ENCODE measurements at places on chromosomes 2 and 18. TPM values are rescaled to one million over a fixed set of nuclear protein-coding genes. Genes with fewer than 3 reads are reported as not detected.

GRCh38 chr18:8626414-8627106 lies 17.3 kb downstream of the RAB12 start:
- no peak for DNase-seq

GRCh38 chr2:28454016-28454930 lies 41.6 kb upstream of the PLB1 start:
- no peak for DNase-seq

The LAMA1 gene
- 0.14 TPM for total RNA-seq

The RAB6C gene
- 0.14 TPM for total RNA-seq

GRCh38 chr2:172845028-172845630 lies 109.5 kb downstream of the RAPGEF4 start:
- no peak for DNase-seq

The RSAD2 gene
- total RNA-seq, result 7.0 TPM

DNA sequence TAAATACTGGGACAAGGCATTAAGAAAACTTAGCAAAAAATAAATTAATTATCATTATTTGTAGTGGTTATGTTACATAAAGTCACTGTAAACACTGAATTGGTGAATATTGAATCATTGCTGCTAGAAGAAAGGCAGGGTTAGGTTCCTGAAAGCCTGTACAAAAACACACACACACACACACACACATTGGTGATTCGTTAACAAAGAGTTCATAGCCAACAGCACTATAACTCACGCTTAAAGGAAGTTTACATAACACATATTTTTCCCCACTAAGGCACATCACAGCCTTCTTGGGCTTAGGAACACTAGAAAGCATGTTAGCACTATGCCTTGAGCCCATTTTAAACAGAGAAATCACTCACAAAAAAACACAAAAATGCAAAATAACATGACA lies 690.0 kb upstream of the PIK3C3 start:
- DNase-seq, result no peak

DNA sequence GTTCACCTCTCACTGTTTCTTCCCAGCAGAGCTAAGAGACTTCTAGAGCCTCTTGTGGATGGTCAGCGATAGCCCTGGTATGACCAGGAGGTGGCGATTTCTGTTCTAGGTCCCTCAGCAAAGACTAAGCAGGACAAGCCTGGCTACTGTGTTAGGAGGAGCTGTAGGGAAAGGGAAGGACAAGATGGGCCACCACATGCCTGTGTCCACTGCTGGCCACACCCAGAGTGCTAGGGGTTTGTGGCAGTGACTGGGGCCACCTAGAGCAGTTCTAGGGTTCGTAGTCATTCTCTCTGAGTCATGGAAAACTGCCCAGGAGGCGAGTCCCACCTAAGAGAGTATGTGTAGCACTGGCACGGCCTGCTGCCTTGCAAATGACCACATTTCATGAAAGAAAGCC lies 179.4 kb downstream of the ALPK2 start:
- DNase-seq, result no peak

GRCh38 chr2:41972819-41973218 lies 75.0 kb upstream of the PKDCC start:
- DNase-seq, result no peak

The PCARE gene
- 0.17 TPM for total RNA-seq

The MC4R gene
- total RNA-seq, result not detected

The CENPO gene
- 9.5 TPM for total RNA-seq

- DNase-seq, result no peak
These were observed 175.3 kb upstream of the TCF4 start for GRCh38 chr18:55763298-55763697.

DNA sequence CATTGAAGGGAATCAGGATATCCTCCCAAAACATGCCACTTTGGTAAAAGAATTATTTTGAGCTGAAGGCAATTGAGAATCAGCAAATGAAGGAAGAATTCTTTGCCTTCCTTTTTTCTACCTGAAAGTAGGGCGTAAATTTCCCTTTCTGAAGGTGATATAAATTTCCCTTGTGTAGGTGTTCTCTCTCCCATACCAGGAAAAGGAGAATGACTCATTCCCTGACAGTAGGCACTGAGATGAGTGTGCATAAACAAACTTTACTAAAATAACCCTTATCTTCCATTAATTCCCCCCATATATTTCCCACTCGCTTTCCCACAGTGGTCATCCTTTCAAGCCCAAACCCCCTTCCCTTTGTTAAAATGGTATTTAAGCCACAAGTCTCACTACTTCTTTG lies 1339.0 kb downstream of the LRP1B start:
- no peak for DNase-seq

GRCh38 chr2:151357359-151357758 lies at the start of gene TNFAIP6:
Gene TNFAIP6 (plus strand): TSS chr2:151357592. CDS start chr2:151357667, 75 bp downstream.
- DNase-seq, result peak; percentile 31

- DNase-seq, result no peak
These were observed 2.3 kb downstream of the MEIS1 start for GRCh38 chr2:66437109-66437690.

DNA sequence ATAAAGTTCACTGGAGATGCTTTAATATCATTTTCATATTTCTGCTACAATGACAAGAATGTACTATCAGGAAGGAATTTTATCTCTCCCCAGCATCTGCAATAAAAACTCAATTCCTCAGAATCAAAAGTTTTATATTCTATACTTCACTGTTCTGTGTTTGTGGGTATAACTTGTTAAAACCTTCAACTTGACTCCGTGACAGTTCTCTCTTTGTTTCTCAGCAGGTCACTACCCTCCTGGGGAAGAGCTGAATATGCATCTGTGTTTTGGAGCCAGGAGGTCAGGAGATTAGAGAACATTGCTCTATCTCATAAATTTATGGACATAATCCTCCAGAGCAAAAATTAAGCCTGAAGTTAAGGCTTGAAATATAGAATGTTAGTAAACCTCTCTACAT lies 411.4 kb downstream of the TRIB2 start:
- DNase-seq, result no peak

The ALKAL2 gene
- total RNA-seq, result 147 TPM

The PRKAG3 gene
- not detected for total RNA-seq

The RGPD3 gene
- total RNA-seq, result 0.14 TPM

DNA sequence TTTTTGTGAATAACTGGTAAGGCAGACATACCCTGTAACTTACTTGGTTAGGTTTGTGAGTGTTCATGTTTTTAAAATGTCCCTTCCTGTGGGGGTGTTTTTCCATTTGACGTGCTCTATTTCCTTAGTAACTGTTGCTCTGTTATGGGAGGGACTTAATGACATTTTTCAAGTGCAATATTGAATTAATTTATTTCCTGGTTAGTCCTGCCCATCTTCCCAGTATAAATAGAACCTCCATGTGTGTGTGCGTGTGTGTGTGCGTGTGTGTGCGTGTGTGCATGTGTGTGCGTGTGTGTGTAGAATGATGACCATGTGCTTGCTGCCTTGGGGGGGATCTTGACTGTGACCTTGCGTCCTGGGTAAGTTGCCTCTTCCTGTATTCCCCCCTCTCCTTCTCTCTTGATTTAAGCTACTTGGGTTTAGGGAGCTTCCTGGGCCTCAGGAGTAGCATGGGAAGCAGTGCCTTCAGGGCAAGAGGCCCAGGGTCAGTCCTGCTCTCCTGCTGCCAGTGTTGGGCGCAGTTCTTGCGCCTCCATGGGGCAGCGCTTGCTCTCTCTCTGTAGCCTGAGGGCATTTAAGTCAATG lies 163.9 kb downstream of the LDLRAD4 start:
- peak; percentile 37 for DNase-seq

DNA sequence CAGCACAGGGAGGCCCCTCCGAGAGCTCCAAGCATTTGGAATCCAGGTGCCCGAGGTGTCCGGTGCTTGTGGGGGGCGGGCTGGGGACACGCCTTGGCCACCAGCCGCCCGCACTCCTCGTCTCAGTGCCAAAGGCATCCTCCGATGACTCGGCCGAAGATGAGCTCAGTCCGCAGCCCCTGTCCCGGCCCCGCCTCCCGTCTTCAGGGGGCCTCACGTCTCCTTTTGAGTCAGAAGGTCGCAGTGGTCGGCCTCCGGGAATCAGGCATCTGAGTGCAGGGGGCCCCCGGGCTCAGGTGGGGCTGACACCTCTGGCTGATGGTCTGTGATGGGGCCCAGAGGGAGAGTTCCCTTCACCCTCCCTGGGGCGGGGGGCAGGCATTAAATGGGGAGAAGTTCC lies 74.8 kb downstream of the NFATC1 start:
- no peak for DNase-seq

The SPHKAP gene
- not detected for total RNA-seq

The HSBP1L1 gene
- total RNA-seq, result 33.5 TPM

GRCh38 chr2:14635391-14635871 lies 2.9 kb downstream of the LRATD1 start:
- DNase-seq, result peak; percentile 78

DNA sequence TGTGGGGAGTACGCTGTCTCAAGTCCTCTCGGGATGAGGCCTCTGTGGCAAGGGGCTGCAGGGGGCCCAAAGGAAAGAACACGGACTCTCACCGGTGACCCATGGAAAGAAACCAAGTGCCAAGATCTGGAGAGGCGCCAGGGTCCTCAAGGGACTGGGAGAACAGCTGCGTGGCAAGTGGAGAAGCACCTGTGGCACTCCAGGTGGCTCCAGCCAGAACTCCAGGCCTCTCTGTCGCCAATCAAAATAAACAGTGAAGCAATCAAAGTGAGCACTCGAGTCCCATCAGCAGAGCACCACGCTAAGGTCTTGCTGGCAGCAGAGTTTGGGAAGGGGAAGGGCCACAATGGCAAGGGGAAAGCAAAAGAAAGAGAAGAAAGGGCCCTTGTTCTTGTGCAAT lies 54.7 kb downstream of the BCL2 start:
- DNase-seq, result no peak

- peak; percentile 9 for DNase-seq
These were observed 67.4 kb downstream of the KLHL29 start for GRCh38 chr2:23452372-23452771.

GRCh38 chr2:197128126-197128525 lies 182.5 kb downstream of the ANKRD44 start:
- no peak for DNase-seq

The FABP1 gene
- total RNA-seq, result not detected

The GALR1 gene
- 1.3 TPM for total RNA-seq

The LCLAT1 gene
- total RNA-seq, result 14.8 TPM

DNA sequence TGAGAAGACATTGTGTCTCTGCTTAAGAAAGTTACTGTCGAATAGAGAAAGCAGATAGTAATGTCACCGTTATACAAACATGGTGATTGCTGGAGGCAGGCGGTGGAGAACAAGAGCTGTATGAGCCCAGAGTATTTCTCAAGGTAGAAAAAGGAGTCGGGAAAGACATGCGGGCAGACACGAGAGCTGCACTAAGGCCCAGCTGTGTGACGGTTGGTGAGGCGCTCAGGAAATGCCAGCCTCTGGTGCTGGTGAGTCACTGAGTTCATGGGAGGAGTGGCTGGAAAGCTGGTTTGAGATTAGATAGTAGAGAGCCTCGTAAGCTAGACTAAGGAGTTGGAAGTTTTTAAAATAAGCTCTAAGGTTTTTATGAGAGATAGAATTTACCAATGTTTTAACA lies 390.9 kb upstream of the TRIB2 start:
- DNase-seq, result peak; percentile 88

DNA sequence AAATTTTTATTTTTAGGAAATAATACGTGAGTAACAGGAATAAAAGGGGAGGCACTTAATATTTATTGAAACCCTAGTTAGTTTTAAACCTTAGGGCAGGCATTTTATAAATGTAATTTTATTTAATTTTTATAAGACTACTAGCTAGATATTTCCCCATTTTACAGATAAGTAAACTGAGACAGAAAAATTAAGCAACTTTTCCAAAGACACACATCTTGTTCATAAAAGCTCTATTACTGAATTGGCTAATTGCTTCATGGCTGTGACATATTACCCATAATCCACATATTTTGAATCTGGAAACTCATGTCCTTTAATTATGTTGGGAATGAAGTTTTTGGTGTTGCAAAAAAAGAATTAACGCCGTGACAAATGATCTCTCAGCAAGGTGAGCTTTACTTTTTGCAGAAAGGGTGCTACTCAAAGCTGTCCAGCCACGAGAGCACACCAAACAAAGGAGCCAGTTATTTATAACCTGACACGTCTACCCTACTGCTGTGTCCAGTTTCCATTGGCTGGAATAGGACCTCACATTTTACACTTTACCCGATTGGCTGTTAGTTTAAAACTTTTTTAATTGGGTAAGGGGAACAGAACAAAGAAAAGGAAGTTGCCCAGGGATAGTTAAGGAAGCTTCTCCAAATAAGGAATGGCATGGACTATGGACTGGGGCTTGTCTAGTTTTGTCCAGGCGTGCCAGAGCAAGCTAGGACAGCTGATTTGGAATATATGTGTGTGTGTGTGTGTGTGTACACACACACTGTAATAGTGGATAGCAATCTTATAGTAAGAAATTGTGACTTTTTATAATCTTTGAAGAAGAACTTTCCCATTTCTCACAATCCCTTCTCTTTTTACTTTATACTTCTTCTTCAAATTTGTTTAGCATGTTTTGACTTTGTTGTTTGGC lies 54.2 kb downstream of the COMMD1 start:
- no peak for DNase-seq

The UGT1A3 gene
- not detected for total RNA-seq

- no peak for DNase-seq
These were observed 182.1 kb downstream of the ETAA1 start for GRCh38 chr2:67579216-67579615.

DNA sequence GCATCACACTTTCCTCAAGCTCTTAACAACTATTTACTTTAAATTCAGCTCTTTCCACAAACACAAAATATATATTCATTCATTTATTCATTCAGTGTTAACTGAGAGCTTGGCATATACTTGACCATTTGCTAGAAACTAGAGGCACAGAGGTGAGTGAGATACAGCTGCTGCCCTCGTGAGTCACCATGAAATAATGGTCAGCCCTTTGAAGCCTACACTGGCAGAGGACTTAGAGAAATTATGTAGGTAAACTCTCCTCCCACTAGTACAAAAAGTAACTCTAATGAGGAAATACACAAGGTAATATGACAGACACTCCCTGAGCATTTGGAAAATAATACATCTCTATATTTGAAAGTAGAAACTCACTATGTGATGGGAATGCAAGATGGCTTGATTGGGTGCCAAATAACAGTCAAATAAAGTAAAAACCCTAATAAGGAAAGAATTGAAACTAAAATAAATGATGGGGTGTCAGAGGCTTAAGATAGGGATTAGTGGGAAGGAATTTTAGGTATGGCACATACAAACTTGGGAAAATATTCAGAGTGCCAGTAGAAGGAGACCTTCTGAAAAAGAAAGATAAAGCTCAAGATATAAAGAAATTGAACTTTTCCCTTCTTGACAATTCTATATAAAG lies 61.1 kb downstream of the ANTXR1 start:
- no peak for DNase-seq

DNA sequence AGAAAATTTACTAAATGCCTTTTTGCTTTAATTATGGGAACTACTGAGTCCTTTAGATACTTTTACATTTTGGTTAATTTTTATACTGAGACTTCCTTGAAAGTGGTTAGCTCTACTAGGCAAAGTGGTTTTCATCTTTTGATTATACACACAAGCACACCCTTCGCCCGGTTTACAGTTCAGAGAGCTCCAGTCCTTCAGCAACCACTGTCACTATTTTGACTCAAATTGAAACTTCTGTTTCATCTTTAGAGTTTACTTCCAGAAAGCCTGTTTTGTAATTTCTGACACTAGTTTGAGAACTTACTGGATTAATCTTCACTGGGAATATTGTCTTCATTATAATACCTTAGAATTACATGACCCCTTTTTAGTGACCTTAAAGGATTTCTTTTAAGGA lies 140.3 kb upstream of the FOSL2 start:
- no peak for DNase-seq

The HADHA gene
- total RNA-seq, result 353 TPM

The PLCL1 gene
- total RNA-seq, result 24.0 TPM

All from adrenal gland (tissue), 19 donors.